ENCODE measurements at places on chromosomes 2 and 18.
A peak's percentile ranks its signal among the peaks of the same experiment; 100 is the strongest.

DNA sequence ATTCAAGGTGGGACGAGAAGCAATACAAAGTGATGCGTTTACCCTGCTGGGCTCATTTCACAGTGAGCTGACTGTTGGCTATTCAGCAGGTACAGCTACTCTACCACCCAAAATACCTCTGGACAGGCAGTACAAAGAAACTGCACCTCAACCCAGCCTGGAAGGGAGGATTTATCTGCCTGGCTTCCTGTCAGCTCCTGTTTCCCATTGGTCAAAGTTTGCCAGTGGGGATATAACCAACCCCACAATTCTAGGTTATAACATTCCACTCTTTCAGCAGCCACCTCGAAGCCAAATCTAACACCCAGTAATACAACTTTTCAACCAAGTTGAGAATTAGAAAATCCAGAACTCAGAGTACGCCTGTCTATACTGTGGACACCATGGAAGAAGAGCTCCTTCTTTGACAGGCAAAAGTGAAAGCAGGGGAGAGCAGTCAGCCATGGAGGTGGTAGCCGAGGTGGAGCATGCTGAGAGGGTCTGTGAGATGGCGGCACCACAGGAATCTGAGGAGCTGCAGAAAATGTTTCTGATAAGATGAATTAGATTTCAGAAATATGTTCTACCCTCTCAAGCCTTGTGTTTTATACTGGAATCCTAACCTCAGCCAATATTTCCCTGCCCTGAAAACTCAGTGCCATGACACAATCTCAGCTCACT lies 10.8 kb downstream of the DUSP19 start:
- no peak for DNase-seq

GRCh38 chr18:62505669-62506494 lies 16.9 kb upstream of the ZCCHC2 start:
- DNase-seq, result no peak

DNA sequence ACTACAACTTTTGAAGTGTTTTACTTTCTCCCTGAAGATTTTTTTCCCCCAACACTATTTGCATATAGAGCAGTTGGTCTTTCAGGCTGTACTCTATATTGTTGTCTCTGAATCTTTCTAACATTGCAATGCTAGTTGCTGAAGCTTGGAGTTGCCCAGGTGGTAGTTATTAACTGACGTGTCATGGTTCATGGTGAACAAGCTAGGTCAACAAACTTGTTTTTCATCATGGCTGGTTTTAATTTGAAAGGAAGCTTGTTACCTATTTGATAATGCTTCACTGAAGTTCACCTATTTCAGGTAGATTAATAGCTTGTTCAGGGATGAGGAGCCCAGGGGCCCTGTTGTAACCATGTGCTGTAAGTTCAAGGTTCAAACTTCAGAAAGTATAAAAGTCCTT lies 158.8 kb upstream of the ZEB2 start:
- no peak for DNase-seq

GRCh38 chr18:76195601-76196000 lies 299.4 kb downstream of the ZNF516 start:
- peak; percentile 3 for DNase-seq

DNA sequence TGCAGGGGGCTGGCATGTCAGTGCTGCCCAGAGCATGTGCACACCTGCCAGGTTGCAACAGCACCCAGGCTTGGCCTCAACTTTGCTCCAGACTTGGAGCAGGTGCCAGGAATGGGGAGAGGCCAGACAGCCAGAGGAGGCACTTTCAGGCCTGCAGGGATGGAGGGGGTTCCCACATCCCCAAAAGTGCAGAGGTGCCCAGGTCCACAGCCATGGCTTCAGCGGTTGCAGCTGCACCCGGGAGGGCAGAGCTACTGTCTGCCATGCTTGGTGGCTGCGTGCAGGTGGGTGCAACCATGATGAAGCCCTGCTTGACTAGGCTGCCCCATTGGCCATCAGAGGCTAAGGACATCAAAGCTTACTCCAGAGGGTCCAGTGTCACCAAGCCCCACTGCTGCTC lies 196.8 kb upstream of the VRK2 start:
- DNase-seq, result no peak

- no peak for DNase-seq
Measured at GRCh38 chr2:120859128-120859527, 123.5 kb downstream of the GLI2 start.

DNA sequence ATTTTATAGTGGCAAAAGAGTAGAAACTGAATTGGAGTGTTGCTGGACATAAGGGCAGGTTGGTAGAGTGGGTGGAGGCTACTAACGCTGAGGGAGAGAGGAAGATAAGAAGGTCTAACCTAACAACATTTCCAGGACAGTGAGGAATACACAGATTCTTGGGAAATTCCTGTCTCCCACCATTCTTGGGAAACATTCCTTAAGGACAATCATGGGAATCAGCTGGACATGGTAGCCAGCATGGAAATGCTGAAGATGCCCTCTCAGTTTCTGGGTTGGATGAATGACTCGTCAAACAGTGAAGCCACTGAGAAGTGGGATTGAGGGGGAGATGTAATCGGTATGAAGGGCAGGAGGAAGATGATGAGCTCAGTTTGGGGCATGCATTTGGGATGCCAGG lies 265.4 kb downstream of the AFF3 start:
- DNase-seq, result no peak

GRCh38 chr2:138877421-138877820 lies 97.2 kb upstream of the NXPH2 start:
- no peak for DNase-seq

- DNase-seq, result peak; percentile 98
Measured at GRCh38 chr18:48942554-48943261, 8.1 kb downstream of the SMAD7 start.

- no peak for DNase-seq
Measured at GRCh38 chr2:216015722-216016464, 2.5 kb upstream of the MREG start.

DNA sequence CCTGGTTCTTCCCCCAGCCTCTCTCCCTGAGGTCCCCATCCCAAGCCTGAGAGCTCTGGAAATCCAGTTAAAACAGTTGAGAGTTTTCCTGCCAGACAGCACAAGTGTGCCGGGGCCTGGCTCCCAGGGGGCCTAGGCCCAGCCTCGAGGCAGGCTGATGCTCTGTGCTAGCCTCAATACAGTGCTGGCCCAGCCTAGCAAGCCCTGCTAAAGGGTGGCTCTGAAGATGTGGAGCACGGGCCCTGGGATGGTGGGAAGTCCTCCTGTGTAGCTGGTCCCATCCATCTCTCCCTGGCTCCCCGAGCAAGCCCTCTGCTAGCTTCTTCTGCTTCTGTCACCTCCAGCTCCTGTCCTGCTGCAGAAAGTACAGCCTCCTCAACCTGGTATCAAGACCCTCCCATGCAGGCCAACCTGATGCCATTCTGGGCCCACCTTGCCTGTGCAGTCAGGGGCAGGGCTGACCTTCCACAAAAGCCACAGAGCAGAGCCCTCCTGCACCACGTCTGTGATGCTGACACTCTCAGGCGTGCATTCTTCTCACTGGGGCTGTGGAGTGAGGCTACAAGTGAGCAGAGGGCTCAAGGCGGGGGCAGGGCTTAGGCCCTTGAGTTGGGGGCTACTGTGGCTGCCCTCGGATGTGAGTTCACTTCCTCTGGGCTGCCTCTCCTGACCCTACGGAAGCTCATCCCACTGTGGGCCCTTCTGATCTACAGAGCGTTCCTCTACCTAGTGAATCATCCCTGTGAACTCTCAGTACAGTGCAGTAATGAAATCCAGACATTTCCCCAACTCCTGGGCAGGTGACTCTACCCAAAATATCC lies 60.1 kb upstream of the LAPTM4A start:
- DNase-seq, result no peak

- DNase-seq, result peak; percentile 22
Measured at GRCh38 chr2:119011162-119011909, 69.3 kb downstream of the MARCO start.

DNA sequence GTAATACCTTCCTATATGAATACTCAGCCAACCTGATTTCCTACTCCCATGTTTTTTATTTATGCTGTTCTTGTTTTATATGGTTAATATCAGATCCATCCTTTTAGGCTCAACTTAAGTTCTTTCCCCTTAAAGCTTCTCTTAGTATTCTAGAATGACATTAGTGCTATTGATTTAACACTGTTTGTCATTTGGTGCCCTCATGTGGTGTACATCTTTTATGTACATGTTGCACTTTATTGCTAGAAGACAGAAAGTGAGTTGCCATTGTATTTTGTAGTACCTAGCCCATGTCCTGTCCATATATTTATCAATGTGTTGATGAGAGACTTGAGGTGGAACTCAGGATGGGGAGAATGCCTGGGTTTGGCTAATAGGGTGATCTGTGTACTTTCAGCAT lies 2.5 kb downstream of the HTRA2 start:
- DNase-seq, result peak; percentile 70

GRCh38 chr2:80437959-80438358 lies 133.4 kb upstream of the LRRTM1 start:
- DNase-seq, result no peak

DNA sequence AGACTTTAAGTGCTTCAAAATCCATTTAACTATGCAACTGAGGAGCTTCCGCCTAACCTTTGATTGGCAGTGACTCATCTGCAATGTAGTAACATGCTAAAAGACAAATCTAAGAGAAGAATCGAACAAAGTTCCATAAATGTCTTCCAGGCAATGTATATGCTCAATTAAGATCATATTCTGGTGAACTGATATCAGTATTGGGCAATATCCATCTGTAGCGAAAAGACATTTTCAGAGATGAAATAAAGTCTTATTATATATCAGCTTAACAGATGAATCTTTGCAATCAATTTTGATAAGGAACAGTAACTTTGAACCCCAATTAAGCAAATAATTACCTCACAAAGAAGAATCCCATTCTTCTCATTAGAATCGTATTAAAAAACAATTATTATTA lies 11.6 kb downstream of the ZC3H8 start:
- no peak for DNase-seq

GRCh38 chr2:72210470-72210869 lies 62.8 kb upstream of the CYP26B1 start:
- DNase-seq, result no peak

- DNase-seq, result no peak
Measured at GRCh38 chr18:78703291-78703690, 276.3 kb upstream of the SALL3 start.

DNA sequence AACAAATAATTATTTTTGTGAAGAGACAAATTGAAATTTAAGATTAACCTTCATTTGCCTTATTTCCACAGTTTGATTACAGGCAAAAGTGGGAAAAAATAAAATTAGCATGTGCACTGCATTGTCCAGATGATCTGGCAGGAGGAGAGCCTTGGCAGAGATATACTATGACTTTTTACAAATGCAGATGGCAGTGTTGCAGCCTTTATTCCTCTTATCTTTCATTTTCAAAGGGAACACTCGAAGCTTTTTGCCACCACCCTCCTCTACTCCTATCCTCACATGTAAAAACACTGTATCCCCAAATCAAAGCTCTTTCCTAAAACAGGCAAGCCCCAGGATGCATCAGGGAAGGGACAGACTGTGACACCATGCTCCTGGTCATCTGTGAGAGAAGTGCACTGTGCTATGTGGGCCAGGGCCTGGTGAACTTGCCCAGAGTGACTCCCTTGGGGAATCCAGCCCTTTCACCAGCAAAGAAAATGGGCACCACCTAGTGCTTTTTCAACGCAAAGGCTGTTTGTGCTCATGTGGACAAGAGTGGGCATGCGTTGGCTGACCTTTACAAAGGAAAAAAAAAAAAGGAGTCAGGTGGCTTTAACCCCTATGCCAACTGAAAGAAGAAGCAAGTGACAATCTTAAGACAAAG lies 74.7 kb upstream of the ETAA1 start:
- peak; percentile 71 for DNase-seq

- peak; percentile 79 for DNase-seq
Measured at GRCh38 chr2:69741229-69741574, 732 bp upstream of the ANXA4 start.

DNA sequence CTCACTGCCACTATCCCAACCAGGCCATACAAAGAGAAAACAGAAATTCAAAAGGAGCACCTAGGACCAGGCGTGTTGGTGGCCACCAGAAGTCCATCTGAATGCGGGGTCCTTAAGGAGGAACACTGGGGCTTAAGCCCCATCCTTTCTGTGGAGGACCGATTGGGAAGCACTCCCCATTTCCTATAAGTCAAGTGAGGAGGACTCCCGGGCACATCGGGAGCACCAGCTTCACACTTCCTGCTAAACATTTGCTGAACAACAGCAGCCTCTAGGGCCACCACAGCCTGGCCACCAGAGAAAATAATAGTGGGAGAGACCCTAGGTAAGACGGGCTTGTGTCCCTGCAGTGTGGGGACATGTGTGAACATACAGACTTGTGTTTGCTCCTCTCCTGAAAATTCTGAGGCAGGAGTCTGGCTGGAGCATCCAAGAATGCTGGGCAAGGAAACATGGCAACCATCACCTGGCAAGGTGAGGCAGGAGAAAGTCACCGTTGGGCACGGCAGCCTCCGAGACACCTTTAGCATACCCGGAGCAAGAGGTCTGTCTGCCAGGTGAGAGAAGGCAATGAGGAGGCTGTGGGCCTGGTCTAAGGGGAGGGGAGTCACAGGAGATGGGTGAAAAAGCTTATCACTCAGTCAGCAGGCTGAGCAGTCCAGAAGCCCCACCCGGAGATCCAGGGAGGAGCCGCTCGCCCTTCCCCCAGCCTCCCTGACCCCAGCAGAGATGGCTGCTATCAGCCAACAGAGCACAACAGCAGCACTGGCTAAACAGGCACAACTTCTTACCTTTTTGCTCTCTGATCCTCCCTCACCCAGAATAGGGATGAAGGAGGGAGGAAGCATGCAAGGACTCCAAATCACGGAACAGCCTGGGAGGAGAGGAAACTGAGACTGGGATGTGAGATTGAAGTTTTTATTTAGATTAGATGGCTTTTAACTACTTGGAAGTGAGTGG lies 282.3 kb downstream of the EIPR1 start:
- DNase-seq, result no peak

GRCh38 chr2:221752781-221753180 lies 180.7 kb upstream of the EPHA4 start:
- DNase-seq, result no peak

- no peak for DNase-seq
Measured at GRCh38 chr2:120014226-120014980, 1.5 kb downstream of the EPB41L5 start.

DNA sequence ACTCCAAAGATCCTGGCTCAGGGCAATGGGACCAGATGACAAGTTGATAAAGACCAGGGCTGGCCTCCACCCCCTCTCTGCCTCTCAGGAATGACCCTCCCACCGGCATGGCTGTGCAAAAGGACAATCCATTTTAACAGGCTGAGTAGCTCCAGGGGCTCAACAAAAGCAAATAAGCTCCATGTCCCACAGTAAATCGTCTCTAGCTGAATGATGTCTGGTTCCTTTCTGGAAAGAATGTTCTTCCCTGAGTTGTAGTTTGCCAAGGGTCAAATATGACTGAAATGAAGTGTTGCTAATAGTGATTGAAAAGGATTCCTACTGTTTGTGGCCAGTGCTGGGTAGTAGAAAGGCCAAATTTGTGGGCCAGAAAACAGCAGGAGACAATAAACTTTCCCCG lies 434.4 kb upstream of the ETAA1 start:
- DNase-seq, result no peak

DNA sequence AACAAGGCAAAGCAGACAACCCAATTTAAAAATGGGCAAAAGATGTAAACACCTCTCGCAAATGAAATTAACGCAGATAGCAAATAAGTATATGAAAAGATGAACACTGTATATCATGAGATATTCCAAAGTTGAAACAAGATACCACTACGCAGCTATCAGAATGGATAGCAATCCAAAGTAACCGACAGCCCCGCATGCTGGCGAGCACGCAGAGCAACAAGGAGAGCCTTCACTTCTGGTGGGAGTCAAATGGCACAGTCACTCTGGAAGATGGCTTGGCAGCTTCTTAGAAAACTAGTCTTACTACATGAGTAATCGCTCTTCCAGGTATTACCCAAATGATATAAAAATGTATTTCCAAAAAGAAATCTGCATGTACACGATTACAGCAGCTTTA lies 1.4 kb downstream of the NDUFA10 start:
- DNase-seq, result no peak

- DNase-seq, result no peak
Measured at GRCh38 chr2:129712676-129712985, 266.8 kb upstream of the RAB6C start.
